ENCODE measurements at places on chromosomes 7 and 10.
A peak's percentile ranks its signal among the peaks of the same experiment; 100 is the strongest.

DNA sequence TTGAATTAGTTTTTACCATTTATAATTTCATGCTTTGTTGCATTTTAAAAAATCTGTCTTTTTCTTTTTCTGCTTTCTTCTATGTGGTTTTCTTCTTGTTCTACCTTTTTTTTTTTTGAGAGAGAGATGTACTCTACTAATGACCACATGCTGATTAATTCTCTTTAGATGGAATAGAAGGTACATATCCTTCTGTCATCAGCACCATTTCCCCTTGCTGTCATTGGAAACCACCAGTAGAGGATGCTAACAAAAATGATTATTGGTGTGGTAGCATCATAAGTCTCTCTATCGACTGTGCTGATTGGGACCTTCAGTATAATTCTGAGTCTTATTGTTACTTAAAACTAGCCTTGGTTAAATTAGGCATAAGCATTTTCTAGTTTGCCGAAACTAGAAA, 3.6 kb downstream of the ZEB1 start:
- peak; percentile 50 for DNase-seq

GRCh38 chr7:101300465-101301376, 20.9 kb downstream of the IFT22 start:
- DNase-seq = no peak

- DNase-seq = peak; percentile 43
Observed at GRCh38 chr10:80168679-80169380, 36.3 kb downstream of the PLAC9 start.

- no peak for DNase-seq
Observed at GRCh38 chr7:68192941-68193340, 1196.3 kb downstream of the TYW1 start.

- DNase-seq = no peak
Observed at GRCh38 chr7:150745086-150745485, 7.9 kb downstream of the GIMAP5 start.

DNA sequence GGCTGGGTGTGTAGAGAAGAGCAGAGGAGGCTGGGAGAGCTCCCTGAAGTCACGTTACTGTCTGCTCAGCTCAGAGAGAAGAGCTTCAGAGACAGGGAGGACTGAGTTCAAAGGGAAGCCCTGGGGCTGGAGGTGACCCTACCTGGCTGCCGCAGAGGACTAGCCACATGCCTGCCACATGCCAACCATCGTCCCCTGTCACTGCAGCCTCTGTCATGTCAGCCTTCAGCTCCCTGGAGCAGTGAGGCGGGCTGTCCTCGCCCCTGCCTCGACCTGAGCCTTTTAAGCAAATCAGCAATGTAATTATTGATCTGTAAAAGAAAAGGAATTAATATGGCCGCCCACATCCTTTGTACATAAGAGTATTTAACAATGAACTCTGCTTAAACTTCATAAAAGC, 89.3 kb upstream of the RET start:
- DNase-seq = no peak

DNA sequence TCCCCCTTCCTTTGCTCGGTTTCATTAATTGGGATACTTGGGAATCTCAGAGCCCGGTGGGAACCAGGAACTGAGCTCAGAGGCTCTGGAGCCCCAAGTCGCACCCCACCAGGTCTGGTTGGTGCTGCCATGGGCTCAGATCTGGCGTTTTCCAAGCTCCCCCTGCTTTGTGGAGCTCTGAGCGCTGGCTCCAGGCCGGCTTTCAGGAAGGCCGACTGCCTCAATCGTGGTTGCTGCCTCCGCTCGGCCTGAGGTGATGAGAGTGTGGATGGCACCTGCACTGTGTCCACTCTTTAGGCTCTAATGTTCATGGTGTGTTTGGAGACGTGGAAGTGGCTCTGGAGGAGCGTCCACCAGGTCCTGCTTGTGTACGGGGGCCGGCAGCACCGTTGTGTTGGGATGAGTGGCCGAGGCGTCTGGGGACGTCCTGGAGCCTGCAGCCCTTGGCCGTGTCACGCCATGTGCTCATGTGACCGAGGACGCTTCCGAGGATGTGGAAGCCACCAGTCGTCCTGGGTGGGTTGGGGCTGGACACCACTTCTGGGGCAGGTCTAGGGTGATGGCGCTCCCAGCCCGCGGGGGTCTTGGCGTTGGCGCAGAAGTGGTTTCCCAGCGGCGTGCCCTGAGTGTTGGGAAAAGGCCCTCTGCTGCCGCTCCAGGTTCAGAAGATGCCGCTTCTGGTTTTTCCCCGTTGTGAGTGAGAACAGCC, 8.2 kb downstream of the INPP5A start:
- no peak for DNase-seq

- DNase-seq = no peak
Observed at GRCh38 chr10:6916601-6917000, 336.5 kb upstream of the PRKCQ start.

DNA sequence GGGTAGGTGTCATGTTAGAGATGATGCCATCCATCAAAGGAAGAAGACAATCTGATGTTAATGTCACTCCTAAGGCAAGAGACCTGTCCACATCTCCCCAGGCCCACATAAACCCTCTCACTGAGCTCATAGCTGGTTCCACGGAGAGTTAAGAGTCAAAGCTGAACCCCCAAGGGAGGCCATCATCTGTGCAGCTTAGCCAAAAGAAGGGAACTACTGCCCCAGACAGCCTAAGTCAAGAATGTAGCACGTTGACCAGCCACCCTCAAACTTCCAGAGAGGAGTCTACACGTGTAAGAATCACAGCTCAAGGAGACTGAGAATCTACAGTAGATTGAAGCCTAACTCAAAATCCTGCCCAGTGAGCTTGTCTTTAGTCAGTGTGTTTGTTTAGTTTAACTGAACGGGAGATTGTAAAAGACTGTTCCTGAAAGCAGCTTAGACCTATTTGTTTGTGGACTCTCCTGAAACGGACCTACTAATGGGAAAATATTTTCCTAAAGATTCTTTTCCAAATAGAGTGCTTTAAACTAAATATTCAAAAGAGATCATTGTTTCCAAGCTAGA, 192.7 kb upstream of the NFE2L3 start:
- DNase-seq = no peak

DNA sequence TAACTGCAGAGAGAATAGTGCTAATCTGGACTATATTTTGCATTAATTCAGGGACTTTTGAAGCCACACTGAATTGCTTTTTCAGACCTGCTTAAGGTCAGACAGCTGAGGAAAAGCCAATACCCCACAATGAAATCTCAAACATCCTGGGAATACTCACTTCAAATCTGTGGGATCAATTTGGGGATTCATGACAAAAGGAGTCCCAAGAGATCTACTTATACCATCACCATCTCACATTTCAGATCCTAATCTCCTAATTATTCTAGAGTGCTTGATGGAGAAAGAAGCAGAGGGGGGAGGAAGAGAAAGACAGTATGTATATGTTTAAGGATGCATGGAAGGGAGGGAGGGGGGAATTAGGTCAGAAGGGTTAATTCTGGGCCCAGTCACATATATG, 202.2 kb downstream of the CACNA2D1 start:
- DNase-seq = no peak

DNA sequence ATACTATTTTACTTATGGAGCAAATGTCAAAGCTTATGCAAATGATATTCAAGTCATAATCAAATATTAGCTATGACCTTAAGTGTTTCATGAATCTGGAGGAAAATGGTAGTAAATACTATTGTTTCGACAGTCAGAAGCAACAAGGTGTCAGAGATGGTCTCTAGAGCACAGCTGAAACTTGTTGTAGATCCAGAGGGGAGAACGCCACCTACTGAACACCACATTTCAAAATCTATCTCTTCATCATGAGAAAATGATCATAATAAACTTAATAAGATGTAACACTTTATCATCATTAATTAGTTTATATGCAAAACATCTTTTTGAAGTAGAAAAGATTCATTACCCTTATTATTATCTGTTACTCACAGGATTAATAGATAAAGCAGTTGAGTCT, 418.7 kb downstream of the GATA3 start:
- peak; percentile 65 for DNase-seq

DNA sequence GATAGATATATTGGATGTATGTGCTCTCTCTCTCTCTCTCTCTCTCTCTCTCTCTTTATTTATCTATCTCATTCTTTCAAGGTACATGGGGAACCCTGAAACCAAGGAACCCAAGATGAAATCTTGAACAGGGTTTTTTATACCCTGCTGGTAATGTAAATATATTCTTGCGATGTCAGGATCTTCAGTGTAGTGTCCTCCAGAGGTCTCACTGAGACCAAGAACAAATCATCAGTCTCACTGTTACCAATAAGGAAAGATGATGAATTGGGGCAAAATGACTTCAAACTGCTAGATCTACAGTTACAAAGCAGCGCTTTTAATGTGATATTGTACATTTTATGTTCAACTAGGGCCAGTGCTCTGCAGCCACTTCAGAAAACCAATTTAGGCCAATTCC, 423.5 kb downstream of the ANKRD7 start:
- DNase-seq = no peak

- no peak for DNase-seq
Observed at GRCh38 chr7:82106201-82106600, 336.4 kb upstream of the HGF start.

- no peak for DNase-seq
Observed at GRCh38 chr10:6868036-6868725, 288.1 kb upstream of the PRKCQ start.

- no peak for DNase-seq
Observed at GRCh38 chr7:133478591-133479135, 225.8 kb downstream of the EXOC4 start.

GRCh38 chr10:2173327-2173726, 436.0 kb upstream of the ADARB2 start:
- DNase-seq = no peak

- DNase-seq = peak; percentile 38
Observed at GRCh38 chr10:30059209-30060107, at the start of gene JCAD. TSS of gene JCAD (minus strand) at chr10:30059586. CDS start at chr10:30047812, 11,774 bp downstream.

DNA sequence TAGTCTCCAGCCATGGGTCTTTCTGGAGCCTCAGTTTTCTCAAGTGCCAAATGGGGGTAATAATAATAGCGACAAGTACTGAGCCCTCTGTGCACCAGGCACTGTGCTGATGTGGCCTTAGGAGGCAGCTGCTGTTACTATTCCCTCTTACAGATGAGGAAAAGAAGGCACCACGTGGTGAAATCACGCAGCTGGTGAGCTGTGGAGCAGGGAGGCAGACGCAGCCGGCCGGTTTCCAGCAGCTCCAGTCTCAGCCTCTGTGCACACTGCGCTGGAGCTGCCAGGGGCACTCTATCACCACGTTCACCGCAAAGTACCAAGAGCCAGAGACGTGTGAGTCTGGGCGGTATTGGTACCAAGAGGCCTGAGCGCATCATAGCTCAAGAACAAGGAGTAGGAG, 9.6 kb downstream of the PYROXD2 start:
- DNase-seq = no peak

GRCh38 chr10:101625821-101626412, 37.8 kb downstream of the DPCD start:
- DNase-seq = no peak

- no peak for DNase-seq
Observed at GRCh38 chr7:2758673-2759616, 70.9 kb downstream of the AMZ1 start.

- no peak for DNase-seq
Observed at GRCh38 chr10:50324046-50324445, 72.7 kb upstream of the ASAH2 start.

DNA sequence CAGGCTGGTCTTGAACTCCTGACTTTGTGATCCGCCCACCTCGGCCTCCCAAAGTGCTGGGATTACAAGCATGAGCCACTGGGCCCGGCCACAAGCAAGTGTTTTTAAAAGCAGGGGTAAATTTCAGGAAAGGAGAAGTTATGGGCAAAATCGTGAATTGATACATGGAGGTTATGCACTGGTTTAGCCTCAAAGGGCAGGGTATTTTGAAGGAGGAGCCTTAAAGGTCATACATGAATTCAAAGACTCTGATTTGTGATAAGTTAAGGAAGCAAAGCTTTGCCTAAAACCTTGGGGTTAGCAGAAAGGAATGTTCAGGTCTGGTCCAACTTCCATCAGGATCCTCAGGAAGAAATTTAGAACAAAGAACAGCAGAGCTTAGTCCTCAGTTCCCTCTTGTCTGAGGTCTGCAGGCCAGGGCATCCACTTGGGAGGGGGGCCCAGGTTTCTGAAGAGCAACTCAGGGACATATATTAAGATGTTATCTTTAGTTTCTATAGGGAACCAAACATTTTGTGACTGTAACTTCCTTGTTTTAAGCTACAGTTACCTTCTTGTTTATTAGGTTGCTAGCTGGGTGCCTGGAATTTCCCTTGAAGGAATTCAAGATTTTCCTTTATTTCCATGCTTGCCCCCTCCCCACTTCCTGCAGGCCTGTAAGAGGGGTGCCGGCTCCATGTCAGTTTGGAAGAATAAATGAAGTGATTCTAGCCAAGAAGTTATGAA, 2.8 kb upstream of the REPIN1 start:
- peak; percentile 35 for DNase-seq

DNA sequence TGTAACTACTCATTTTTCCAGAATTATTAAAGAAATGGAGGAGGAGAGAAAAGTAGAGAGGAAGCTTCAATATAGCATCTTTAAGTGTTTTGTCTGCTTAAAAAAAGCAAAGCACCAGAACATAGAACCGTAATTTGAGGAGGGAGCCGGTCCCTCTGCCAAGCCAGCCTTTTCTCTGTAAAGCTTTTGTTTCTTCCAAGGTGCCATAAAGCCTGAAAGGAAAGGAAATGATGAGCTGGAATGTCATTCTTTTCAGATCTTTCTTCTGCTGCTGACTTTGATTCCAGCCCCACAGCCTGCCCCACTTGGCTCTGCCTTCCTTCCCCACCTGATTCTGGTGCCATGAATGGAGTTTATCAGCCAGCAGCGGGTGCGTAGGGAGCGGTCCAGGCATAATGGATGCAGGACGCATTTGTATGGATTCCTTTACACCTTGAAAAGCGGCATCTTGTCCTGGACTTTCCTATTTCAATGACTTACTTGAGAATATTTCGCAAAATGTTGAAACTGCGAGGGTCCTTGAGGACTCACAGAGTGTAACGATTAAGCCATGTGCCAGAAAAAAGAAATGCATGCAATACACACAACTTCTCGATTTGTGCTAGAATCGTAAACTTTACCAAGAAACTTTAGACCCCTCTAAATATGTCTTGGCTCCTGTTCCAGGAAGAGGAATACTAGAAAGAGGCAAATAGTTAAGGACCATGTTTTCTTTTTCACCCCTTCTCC, 569.5 kb upstream of the MGMT start:
- DNase-seq = no peak

DNA sequence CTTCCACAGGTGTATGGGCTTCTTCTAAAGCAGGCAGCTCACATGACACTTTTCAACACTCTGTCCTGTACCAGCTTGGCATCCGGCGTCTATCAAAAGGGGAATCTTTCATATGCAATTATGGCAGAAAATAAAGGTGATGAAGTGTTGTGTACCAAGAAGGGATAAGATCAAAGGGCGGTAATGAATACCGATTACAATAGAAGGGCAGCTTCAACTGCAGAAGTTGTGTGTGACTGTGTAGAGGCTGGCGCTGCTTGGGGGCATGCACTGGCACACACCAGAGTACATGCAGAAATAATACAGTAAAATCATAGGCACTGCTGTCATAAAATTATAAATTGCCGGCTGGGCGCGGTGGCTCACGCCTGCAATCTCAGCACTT, 744.7 kb downstream of the LRMDA start:
- DNase-seq = no peak

DNA sequence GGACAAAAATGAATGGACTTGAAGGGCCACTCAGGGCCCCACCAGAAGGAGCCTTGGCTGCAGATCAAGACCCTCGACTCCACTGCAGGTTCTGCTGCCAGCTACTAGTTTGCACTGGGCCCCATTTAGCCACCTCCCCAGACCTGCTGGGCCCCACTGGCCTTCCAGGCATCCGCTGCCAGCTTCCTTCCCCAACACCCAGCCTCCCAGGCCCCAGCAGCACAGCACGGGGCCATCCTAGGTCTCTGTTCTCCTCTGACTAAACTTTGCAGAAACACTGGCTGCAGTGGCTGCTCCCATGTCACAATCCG, 277.4 kb upstream of the KLF14 start:
- peak; percentile 26 for DNase-seq

- DNase-seq = no peak
Observed at GRCh38 chr7:137818036-137818435, 28.7 kb downstream of the DGKI start.

All from CD4-positive, alpha-beta T cell treated with Interferon alpha-2 for 1 hour (primary cell).